Right ventricle myocardium inferior (tissue), 1 donor: ENCODE measurements at places on chromosomes 11 and 22.

DNA sequence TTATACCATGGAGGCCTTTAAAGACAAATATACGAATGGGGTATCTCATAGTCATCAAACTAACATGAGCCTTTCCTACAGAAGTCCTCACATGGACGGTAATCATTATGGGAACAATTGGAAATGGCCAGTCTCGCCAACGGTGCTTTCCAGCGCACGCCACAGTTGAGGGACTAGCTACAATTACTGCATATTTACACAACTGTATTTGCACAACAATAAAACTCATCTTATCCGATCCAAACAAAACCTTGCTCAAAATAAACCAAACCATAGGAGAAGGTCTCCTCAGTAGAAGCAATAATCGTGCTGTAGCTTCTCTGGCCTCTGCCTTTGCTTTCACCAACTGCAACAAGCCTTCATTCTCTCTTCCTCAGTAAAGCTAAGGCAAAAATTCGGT, 5.9 kb downstream of the CADM1 start:
- no peak for DNase-seq

GRCh38 chr11:27754035-27755017, 54.1 kb upstream of the BDNF start:
- no peak for DNase-seq

DNA sequence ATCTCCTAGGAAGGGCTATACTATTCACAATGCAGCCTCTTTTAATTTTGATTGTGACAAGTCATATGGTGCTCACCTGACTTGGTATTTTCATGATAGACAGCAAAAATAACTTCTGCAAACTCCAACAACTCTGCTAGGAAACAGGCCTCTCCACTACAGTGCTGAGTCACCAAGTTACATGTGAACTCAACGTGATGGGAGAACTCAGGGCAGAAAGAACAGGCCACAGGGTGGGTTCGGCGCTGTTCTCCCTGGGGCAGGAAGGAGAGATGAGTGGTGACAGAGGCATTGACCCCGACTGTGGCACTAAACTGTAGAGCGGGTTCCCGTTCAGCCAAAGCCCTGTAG, 76.6 kb upstream of the UCP3 start:
- DNase-seq: no peak

GRCh38 chr11:65558002-65558929, at the start of gene LTBP3:
TSS of gene LTBP3 (minus strand) at chr11:65558359. CDS start at chr11:65557959, 400 bp downstream.
- peak; percentile 92 for DNase-seq

GRCh38 chr11:20097319-20098221, 62.7 kb downstream of the DBX1 start:
- DNase-seq: no peak

DNA sequence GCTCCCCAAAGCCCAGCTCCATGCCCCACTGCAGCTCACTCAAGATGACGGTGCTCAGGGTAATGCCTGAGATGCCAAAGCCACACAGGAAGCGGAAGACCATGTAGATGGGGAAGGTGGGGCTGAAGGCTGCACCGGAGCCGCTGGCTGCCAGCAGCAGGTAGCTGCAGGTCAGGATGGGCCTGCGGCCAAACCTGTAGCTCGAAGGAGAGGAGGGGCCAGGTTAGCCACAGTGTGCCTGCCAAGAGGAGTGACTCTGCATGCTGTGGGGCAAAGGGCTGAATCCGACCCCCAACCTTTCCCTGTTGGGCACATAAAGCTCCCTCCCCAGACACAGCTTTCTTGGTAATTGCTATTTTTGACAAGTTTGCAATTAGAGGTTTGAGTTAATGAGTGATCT, 14.9 kb upstream of the SLC22A6 start:
- no peak for DNase-seq

GRCh38 chr22:37197451-37198257, 9.6 kb upstream of the C1QTNF6 start:
- DNase-seq: no peak

DNA sequence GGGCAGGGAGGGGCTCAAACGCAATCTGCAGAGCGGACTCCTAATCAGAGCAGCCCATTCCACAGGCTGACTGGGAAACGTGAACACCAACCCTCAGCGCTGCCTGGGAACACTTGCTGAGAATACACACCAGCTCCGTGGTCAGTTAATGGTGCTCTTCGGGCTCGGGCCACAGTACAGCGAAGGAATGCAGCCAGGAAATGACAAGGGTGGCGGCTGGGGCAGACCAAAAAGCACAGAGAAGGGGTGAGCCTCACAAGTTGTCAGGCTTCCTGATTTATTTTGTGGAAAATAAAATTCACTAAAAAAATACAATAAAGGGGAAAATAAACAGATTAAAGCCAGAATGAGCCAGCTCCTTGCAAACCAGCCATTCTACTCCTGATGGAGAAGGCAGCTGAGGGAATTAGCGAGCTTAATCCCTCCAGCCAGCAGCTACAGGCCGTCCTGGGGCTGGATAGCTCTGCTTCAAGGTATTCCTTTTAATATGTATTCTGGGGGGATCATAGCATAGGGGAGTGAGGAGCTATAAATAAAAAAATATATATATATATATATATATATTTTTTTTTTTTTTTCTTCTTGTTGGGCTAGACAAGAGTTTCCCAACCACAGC, 165.5 kb upstream of the NTM start:
- DNase-seq: no peak

- DNase-seq: no peak
Observed at GRCh38 chr11:119103793-119104192, 2.1 kb upstream of the DPAGT1 start.

- DNase-seq: no peak
Observed at GRCh38 chr11:28675183-28675582, 567.0 kb downstream of the METTL15 start.

GRCh38 chr11:119612814-119613213, 116.2 kb downstream of the NECTIN1 start:
- DNase-seq: no peak

- no peak for DNase-seq
Observed at GRCh38 chr11:117814204-117814765, 10.3 kb downstream of the FXYD2 start.

DNA sequence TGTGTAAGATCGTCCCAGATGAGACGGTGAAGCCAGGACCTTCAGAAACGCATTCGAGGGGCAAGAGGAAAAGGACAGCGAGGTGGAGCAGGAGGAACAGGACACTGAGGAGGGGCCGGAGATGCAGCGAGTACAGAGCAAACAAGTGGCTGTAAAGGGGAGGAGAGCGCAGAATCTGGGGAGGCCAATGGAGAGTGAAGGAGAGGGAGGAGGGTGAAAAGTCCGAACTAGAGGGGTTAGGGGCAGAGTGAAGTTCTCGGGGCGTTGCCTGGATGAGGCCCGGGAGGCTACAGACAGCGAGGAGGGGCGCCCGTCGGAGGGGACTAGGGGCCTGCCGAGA, 8.8 kb upstream of the PPIL2 start:
- no peak for DNase-seq

DNA sequence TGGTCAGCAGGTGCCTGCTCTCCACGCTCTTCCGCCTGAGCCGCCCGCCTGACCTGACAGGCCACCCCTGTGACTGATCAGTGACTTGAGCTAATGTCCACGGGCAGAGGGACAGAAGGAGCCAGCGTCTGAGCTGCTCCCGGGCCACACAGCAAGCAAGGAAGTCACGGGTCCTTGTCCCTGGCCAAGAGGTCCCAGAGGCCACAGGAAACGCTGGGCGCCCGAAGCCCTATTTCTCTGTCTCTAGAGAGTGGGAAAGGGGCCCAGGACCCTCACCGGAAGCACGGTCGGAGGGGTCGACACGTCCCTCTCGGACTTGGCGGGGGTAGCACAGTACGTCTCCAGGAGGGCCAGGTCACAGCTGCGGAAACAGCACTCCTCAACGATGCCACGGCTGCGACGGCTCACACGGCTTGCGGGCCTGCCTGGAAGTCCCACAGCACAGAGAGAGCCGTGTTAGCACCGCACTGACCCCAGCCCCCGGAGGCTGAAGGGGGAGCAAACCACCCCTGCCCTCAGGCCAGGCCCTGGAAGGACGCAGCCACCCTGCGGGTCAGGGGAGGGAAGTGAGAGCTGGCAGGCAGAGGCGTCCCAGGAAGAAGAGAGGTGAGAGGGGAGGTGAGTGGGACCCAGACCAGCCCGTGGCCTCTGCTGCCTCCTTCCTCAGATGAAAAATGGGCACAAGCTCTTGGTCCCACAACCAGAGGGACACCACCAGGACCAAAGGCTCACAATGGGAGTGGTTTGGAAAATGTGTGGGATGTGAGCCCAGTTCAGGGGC, 5.8 kb downstream of the IGF2 start:
- DNase-seq: no peak

DNA sequence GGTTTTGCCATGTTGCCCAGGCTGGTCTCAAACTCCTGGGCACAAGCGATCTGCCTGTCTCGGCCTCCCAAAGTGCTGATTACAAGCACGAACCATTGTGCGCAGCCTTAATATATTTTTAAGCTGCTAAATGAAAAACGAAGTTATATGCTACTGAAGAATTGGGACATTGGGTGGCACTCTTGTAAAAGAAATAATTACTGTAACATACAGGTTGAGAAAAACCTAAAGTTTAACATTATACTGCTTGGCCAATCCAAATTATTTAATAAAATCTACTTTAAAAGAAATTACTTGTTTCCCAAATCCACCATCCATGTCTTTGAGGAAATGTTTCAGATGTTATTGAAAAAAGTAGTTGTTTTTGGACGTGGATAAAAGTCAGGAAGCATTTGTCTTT, 37.9 kb upstream of the ARHGAP32 start:
- no peak for DNase-seq

- DNase-seq: no peak
Observed at GRCh38 chr11:128487978-128488377, 99.4 kb downstream of the ETS1 start.

- DNase-seq: no peak
Observed at GRCh38 chr22:48088251-48088650, 1325.8 kb downstream of the TBC1D22A start.

- DNase-seq: no peak
Observed at GRCh38 chr11:130441719-130442118, 6.7 kb upstream of the ADAMTS15 start.

- DNase-seq: no peak
Observed at GRCh38 chr11:13921545-13921944, 41.0 kb upstream of the SPON1 start.

DNA sequence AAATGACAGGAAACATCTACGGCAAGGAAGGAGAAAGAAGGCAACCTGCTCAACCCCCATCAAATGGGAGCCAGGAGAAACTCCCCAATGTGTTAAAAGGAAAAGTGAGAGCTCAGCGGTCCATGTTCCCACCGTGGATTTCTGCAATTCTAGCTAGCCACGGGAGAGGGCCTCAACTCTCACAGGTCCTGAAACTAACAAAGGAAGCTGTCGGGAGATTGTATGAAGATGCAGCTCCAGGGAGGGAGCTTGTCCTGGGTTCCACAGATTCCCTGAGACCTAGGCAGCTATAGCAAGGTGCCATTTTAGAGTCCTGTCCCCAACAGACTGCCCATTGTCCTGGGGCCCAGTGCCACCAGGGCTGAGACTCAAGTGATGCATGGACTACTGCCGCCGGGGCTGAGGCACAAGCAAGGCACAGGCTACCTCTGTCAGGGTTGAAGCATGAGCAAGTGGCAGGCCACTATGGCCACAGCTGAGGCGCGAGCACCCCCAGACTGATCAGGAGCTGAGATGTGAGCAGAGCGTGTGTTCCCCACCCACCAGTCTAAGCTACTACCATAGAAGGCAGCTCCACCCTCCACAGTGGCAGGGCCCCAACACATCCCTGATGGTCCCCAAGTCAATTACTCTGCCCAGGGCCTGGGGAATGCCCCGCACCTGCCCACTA, 31.3 kb downstream of the RSF1 start:
- peak; percentile 33 for DNase-seq

DNA sequence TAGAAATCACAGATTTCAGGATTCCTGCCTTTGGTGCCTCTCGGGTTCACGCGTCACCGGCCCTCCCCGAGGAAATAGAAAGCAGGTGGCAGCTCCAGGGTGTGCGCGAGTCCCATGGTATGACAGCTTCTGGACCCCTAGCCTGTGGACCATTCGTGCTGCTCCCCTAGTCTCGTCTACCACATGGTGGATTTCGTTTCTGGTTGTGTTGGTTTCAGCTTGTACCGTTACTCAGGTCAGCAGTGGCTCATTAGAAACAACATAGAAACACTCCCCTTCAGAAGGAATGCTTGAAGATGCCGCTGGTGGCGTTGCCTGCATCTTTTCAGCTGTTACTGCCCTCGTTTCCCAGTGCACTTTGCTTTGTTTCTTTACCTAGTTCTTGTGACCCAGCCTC, 700 bp downstream of the TTC17 start:
- DNase-seq: no peak

DNA sequence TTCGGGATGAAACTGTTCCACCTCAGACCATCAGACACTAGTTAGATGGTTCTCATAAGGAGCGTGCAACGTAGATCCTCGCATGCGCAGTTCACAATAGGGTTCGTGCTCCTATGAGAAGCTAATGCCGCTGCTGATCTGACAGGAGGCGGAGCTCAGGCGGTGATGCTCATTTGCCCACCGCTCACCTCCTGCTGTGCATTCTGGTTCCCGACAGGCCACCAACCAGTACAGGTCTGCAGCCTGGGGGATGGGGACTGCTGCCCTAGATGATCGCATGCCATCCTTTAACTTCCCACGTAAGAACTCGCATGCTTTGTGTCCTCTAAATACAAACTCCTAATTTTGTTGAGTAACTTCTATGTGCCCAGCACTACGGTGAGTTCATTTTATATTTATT, 62.6 kb downstream of the EFCAB6 start:
- no peak for DNase-seq

DNA sequence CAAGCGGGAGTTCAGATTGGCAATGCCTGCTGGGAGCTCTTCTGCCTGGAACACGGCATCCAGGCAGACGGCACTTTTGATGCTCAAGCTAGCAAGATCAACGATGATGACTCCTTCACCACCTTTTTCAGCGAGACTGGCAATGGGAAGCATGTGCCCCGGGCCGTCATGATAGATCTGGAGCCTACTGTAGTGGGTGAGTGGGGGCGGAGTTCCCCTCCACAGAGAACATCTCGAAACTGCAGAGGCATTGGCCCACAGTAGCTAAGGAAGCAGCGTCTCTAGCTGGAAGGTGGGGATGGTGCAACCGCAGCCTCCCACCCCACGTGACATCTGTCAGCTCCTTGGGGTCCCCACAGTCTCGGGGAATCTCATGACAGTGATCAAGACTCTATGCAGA, 10.9 kb downstream of the TUBA8 start:
- no peak for DNase-seq

GRCh38 chr11:56659755-56660154, 3.7 kb upstream of the OR5AR1 start:
- no peak for DNase-seq

DNA sequence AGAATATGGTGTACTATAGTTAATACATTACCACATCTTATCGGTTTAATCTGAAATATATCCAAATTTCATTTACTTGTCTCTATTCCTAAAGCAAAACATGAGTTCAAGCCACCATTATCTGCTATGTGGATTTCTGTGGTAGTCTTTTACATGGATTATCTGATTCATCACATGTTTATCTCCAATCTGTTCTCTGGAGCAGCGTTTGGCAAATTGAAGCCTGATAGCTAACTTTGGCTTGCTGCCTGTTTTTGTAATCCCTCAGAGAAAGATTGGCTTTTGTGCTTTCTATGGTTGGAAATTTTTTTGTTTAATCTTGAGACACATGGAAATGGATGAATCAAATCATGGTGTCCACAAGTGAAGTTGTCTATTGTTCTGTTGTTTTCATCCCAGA, 274.3 kb downstream of the JRKL start:
- DNase-seq: no peak

- DNase-seq: peak; percentile 85
Observed at GRCh38 chr11:68840661-68841653, 759 bp downstream of the CPT1A start.
